BJ (cell line): ENCODE measurements at places on chromosomes 7 and 10.
A peak's percentile ranks its signal among the peaks of the same experiment; 100 is the strongest.

GRCh38 chr7:85172530-85172941 is 14.3 kb downstream of the SEMA3D start:
- peak; percentile 62 for DNase-seq

GRCh38 chr7:66013938-66014337 is 31.9 kb upstream of the GUSB start:
- DNase-seq: no peak

GRCh38 chr10:99700649-99701048 is 31.3 kb downstream of the COX15 start:
- no peak for DNase-seq

DNA sequence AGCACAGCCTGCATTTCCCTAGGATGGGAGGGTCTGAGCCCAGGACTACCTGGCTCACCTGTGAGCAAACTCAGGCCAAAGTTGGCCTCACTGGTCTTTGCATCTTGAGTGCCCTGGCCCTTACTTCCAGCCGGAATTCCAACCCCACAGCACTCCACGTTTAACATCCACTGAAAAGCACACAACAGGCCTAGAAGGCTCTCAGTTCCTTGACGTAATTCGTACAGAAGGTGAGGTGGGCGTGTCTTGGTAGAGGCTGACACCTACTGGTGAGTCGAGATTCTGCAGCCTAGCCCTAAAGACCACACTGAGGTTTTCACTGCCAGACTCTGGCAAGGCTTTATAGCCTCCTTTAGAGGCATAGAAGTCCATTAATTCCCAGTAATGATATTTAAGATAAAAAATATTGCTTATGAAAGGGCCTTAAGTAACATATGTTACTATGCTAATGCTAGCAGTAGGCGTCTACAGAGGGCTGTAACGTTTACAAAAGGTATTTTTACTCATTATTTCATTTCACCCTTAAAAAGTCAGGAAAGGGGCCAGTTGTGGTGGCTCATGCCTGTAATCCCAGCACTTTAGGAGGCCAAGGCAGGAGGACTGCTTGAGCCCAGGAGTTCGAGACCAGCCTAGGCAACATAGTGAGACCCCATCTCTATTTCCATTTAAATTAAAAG is 95.8 kb downstream of the HIP1 start:
- DNase-seq: no peak

GRCh38 chr7:150891740-150892139 is 39.4 kb downstream of the AOC1 start:
- DNase-seq: no peak

DNA sequence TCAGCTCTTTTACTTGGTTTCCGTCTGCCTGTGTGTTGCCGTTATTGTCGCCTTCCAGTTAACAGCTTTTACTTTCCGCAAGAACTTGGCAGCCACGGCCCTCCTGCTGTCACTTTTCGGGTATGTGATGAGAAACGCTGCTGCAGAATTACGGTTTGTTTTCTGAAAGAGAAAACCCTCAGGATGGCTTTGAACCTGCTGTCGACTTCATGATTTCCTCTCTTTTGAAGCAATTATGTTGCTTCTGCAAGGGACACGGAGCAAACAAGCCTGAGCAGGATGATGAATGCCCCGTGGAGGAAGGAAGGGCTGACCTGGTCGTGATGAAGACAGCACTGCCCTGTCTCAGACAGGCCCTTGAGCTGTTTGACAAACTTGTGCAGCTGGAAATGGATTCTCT is 339.8 kb downstream of the ABCA13 start:
- no peak for DNase-seq

- DNase-seq: no peak
These were observed 18.4 kb downstream of the CRPPA start for GRCh38 chr7:16402940-16403339.
